ENCODE measurements at places on chromosomes 4 and X. TPM values are rescaled to one million over a fixed set of nuclear protein-coding genes. Genes with fewer than 3 reads are reported as not detected.
A peak's percentile ranks its signal among the peaks of the same experiment; 100 is the strongest.

Gene DDX53
- not detected for total RNA-seq

Gene GCNA
- total RNA-seq, result 3.2 TPM

Gene DUSP9
- total RNA-seq, result not detected

Gene NPY2R
- total RNA-seq, result 0.41 TPM

Gene GIMD1
- total RNA-seq, result not detected

Gene HSFX2
- total RNA-seq, result not detected

Gene EFHC2
- total RNA-seq, result 1.9 TPM

Gene VSIG1
- not detected for total RNA-seq

Gene OPRPN
- not detected for total RNA-seq

GRCh38 chr4:107299646-107300045 lies 263.5 kb upstream of the DKK2 start:
- DNase-seq, result no peak

- DNase-seq, result no peak
Observed at GRCh38 chr4:101198682-101199339, 148.5 kb downstream of the PPP3CA start.

- peak; percentile 67 for DNase-seq
Observed at GRCh38 chr4:54368281-54369265, 139.5 kb downstream of the PDGFRA start.

- no peak for DNase-seq
Observed at GRCh38 chr4:5030221-5030620, 11.0 kb upstream of the CYTL1 start.

DNA sequence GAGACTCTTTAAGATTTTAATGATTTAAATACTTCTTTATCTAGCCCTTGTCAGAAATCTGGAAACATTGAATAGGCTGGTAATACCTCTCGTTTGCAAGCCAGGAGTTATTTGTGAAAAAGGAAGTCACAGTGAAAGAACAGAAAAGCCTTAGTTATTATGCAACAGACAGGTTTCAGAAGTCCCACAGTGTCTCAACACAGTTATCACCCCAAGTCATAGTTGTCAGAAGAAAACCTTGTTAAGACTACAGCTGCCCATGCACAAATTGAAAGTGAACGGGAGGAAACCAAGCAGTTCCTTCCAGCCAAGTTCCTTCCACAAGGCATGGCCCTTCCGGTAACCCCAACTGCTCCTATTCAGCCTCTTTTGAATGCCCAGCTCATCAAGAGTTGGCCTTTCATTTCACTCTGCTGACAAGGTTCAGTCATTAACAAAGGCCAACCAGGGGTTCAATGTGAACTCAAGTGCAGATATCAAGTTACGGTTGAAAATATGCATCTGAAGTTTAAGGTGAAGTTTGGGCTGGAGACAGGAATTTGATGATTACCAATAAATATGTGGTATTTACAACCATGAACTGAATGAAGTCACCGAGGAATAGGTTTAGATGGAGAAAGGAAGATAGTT lies 15.6 kb downstream of the ALPK1 start:
- DNase-seq, result no peak

- no peak for DNase-seq
Observed at GRCh38 chrX:38662640-38663039, 101.3 kb downstream of the TSPAN7 start.

DNA sequence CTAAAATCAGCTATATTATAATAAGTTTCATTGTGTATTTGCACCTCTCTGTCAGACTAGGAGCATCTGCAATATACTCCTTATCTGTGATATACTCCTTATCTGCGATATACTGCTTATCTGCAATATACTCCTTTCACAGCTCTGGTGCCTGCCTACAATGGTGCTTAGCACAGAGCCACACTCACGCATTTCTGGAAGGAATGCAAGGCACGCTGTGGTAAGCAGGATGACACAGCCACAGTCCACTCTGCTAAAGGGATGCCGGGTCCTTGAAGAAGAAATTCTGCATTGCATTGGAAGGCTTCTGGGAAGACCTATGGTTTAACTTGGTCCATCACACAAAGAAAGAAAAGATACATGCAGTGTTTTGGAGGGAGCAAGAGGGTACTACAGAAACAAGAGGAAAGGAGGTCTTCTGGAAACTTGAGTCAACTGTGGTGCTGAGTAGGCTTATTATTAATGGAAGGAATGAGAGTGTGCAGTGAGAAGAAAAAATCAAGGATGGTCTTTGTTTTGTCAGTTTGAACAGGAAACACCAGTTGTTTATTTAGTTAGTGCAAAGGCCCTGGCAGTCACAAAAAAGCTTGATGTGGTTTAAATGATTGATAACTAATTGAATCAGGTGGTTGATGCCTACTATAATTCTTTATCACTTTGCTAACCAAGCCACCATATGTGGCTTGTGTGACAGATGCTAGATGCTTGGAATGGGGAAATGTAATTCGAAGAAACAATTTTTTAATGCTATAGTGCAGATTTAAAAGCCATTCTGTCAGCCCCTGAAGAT lies 342.3 kb downstream of the GRXCR1 start:
- no peak for DNase-seq

- peak; percentile 7 for DNase-seq
Observed at GRCh38 chr4:48388525-48389154, 47.3 kb downstream of the SLAIN2 start.

DNA sequence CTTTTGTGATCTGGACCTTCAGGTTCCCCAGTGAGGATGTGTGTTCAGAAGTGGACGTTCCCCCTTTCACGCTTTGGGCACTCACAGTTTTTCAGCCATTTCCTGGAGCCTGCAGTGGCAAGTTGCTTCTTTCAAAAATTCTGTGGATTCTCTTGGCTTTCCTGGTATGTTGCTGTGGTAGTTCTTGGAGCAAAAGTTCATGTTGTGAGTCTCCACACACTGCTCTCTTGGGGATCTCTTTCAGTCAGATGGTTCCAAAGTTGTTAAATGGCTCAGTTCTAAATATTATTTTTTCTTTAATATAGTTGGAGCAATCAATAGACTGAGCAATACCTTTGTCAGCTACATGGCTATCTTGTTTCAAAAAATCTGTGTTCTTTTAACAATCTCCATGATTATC lies 28.5 kb upstream of the BANK1 start:
- no peak for DNase-seq

- DNase-seq, result no peak
Observed at GRCh38 chrX:14641681-14642655, 112.6 kb downstream of the GLRA2 start.

DNA sequence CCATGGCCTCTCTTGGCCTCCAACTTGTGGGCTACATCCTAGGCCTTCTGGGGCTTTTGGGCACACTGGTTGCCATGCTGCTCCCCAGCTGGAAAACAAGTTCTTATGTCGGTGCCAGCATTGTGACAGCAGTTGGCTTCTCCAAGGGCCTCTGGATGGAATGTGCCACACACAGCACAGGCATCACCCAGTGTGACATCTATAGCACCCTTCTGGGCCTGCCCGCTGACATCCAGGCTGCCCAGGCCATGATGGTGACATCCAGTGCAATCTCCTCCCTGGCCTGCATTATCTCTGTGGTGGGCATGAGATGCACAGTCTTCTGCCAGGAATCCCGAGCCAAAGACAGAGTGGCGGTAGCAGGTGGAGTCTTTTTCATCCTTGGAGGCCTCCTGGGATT lies 8.0 kb downstream of the CLDN2 start:
- DNase-seq, result no peak

- DNase-seq, result peak; percentile 0
Observed at GRCh38 chrX:7709845-7710244, 133.1 kb upstream of the VCX start.

- no peak for DNase-seq
Observed at GRCh38 chr4:51930557-51930956, 87.6 kb downstream of the DCUN1D4 start.

DNA sequence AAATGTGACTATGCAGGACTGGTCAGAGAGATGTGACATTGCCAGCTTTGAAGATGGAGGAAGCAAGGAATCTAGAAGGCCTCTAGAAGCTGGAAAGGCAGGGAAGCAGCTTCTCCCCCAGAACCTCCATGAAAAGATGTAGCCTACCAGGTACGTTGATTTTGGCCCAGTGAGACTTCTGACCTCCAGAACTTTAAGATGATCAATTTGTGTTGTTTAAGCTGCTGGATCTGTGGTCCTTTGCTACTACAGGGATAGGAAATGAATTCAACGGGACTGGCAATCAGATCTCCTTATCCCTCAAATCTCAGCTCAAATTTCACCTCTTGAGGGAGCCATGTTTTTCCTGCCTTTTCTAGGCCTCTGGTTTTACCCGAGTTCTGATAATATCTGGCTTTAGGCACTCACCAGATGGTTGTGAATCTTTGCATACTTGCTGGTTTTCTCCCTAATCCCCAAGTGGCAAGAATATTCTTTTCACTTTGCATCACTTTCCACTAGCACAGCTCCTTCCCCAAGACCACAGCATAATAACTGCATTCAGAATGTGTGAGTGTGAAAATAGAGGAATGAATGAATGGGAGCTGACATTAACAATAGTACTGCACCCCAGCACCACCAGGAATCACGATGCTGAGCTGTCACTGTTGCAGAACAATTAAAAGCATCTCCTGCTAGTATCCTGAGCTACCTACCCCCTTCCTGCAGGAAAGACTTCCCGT lies 25.5 kb upstream of the TMSB4X start:
- DNase-seq, result no peak

- DNase-seq, result no peak
Observed at GRCh38 chr4:13509442-13509841, 25.3 kb upstream of the RAB28 start.

GRCh38 chrX:57282568-57282967 lies 3.9 kb upstream of the FAAH2 start:
- DNase-seq, result no peak

DNA sequence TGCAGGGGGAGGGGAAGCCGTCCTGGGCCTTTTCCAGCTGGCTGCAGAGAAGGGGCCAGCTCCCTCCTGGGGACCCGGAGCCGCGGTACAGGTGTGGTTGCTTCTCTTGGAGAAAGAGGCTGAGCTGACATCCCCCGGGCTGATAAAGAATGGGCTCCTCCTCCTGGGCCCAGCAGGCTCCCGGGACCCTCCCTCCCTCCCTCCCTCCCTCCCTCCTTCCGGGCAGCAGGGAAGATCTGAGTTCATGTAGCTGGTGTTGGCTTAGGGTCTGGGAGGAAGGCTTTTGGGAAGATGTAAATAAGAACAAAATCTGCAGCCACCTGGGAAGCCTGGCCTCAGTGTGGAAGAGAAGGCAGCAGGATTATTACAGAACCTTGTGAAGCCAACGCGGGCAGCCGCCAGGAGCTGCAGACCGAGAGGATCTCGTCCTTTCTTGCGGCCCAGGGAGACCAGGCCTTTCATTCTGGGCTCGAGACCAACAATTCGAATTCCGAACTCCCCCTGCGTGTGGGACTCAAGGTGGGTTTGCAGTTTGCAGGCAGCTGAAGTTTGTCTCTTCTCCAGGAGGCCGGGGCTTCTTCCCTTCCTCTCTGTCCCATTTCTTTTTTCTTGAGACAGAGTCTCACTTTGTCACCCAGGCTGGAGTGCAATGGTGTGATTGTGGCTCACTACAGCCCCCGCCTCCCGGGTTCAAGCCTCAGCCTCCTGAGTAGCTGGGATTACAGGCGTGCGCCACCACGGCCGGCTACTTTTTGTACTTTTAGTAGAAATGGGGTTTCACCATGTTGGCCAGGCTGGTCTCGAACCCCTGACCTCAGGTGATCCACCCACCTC lies at the start of gene PLCXD1:
PLCXD1 (plus strand) TSS at position 216 of the 834 bp plus-strand sequence. CDS start 2,807 bp downstream, outside the sequence.
- peak; percentile 80 for DNase-seq

GRCh38 chrX:133722756-133723155 lies 262.6 kb downstream of the GPC3 start:
- no peak for DNase-seq

DNA sequence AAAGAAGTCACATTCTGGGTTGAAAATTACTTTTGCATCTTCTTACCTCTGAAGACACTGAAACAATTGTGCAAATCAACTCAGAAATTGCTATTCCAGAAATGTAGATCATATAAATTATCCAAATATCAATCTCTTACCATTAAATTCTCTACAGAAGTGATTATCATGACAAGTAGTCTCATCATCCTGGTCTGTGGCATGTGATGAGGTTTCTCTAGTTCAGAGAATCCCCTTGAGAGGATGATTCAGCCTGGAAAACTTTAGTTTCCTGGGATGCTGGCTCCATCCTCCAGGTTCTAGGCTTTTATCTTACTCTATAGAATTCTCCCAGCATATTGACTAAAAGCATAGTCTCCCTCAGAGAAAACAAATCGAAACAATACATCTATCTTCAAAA lies 76.2 kb upstream of the S100G start:
- DNase-seq, result no peak

DNA sequence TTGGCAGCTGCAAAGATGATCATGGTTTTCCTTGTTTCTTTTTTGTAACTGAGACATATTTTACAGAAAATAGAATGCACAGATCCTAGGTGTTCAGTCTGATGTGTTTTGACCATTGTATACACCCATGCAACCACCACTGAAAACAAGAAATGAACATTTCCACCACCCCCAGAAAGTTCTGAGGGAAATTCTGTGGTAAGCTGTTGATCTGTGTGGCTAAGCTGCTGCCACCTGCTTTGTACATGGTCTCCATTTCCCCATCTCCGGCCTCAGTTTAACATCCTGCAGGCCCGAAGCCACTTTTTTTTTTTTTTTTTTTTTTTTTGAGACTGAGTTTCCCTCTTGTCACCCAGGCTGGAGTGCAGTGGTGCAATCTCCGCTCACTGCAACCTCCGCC lies 65.3 kb downstream of the NYX start:
- no peak for DNase-seq

DNA sequence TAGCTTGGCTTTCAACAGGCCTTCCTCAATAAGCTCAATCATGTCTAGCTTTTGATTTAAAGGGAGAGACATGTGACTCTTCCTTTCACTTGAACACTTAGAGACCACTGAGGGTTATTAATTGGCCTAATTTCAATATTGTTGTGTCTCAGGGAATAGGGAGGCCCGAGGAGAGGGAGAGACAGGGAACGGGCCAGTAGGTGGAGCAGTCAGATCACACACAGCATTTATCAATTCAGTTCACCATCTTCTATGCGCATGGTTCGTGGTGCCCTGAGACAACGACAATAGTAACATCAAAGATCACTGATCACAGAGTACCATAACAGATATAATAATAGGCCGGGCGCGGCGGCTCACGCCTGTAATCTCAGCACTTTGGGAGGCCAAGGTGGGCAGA lies 17.8 kb downstream of the ZNF81 start:
- DNase-seq, result peak; percentile 24

DNA sequence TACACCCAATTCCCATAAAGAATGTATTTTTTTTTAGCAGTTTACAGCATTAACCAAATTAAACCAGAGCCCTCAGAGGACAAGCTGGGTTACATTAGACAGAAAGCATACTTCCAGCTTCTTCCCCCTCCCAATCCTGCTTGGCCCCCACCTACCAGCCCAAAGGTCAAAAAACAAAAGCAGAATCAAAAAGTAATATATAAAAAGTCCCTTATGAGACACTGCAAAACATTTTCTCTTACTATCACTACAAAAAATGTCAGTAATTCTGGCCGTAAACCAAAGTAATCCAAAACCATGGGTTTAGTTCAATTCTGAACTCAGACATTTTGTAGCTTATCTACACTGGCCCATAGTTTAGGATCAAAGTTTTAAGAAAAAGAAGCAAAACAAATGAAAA lies 38.0 kb downstream of the APBB2 start:
- peak; percentile 54 for DNase-seq
